ENCODE measurements at places on chromosomes 12 and 14. TPM values are rescaled to one million over a fixed set of nuclear protein-coding genes. Genes with fewer than 3 reads are reported as not detected.
A peak's percentile ranks its signal among the peaks of the same experiment; 100 is the strongest.

KDM5A gene
- 49.5 TPM for total RNA-seq

TMEM30B gene
- total RNA-seq, result 0.80 TPM

DNA sequence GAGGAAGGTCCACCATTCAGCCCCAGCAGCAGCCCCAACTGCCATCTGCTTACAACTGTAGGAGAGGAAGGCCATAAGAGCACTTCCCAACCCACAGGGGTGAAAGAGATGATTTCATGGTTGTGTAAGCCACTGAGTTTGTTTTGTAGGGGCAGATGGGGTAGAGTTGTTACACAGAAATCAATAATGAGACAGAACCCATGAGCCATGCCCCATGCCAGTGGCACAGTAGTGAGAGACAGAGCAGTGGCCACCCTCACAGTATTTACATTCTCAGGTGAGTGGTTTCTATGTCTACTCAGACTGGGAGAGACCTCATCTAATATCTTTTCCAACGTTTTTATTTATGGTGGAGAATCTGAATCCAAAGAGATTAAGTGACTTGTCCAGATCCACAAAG lies 68.6 kb downstream of the NUAK1 start:
- DNase-seq, result no peak

GRCh38 chr12:106255952-106256351 lies 8.1 kb upstream of the CKAP4 start:
- no peak for DNase-seq

DNA sequence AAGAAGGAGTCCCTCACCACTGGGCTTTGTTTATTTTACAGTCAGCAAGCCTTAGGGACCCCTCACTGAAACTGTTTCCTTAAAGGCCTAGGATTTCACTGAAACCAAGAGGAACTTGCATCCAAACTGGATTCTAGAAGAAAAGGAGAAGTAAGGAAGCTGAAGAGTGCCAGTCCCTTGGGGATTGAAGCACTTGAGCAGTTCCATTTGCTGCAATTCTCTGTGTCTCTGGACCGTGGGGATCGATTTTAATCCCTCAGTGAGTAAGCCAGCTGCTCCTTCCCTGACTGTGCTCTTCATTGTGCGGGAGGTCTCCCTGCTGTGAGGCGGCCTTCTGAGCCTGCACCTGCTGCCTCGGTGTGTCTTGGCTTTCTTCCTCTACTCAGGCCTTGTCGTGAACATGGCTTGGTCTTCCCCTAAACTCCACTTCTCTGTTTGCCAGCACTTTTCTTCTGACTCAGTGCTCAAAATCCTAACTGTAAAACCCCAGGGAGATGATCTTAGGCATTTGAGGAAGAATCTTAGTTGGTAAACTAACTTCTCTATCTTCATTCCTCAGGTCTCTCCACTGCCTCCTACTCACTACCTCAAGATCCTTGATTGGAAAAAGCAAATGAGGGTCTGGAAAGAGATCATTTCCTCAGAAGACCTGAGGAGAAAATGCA lies 132.6 kb downstream of the SLC38A6 start:
- no peak for DNase-seq

PIWIL1 gene
- not detected for total RNA-seq

GRCh38 chr12:26668847-26669246 lies 164.1 kb downstream of the ITPR2 start:
- DNase-seq, result no peak

GRCh38 chr14:32434880-32435279 lies 105.8 kb downstream of the AKAP6 start:
- DNase-seq, result no peak

GRCh38 chr12:7892186-7892980 lies 19.7 kb upstream of the SLC2A14 start:
- DNase-seq, result no peak

ALX1 gene
- total RNA-seq, result not detected

- DNase-seq, result no peak
Measured at GRCh38 chr12:121441555-121441954, 41.6 kb downstream of the RNF34 start.

- no peak for DNase-seq
Measured at GRCh38 chr12:59185295-59185694, 265.0 kb upstream of the LRIG3 start.

TMEM119 gene
- 2.6 TPM for total RNA-seq

- no peak for DNase-seq
Measured at GRCh38 chr12:40969796-40970195, 218.3 kb upstream of the PDZRN4 start.

GRCh38 chr14:75299059-75299458 lies 20.4 kb downstream of the FOS start:
- DNase-seq, result peak; percentile 61

RBM25 gene
- total RNA-seq, result 44.5 TPM

TGM1 gene
- total RNA-seq, result not detected

ALG10B gene
- total RNA-seq, result 5.1 TPM

SINHCAF gene
- total RNA-seq, result 3.9 TPM

- DNase-seq, result no peak
Measured at GRCh38 chr14:53884601-53885000, 72.0 kb downstream of the BMP4 start.

DNA sequence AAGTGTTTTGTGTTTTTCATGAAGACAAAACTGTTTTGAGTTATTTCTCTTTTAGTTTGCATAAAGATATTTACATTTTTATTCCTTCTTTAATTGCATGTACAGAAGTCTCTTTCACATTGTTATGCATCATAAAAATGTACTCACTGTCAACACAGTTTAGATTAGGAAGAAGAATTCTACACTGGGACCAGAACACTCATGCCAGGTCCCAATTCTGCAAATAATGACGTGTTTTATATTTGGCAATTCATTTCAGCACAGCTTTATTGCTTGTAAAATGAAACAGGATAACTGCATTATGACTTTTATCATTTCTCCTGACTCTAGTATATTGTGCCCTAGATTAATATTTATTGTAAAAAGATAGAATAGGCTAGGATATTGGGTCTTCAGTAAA lies 369.2 kb downstream of the NAV3 start:
- no peak for DNase-seq

DTX1 gene
- 0.49 TPM for total RNA-seq

- no peak for DNase-seq
Measured at GRCh38 chr14:30957813-30958370, 67.6 kb upstream of the AP4S1 start.

SYCP3 gene
- not detected for total RNA-seq

DNA sequence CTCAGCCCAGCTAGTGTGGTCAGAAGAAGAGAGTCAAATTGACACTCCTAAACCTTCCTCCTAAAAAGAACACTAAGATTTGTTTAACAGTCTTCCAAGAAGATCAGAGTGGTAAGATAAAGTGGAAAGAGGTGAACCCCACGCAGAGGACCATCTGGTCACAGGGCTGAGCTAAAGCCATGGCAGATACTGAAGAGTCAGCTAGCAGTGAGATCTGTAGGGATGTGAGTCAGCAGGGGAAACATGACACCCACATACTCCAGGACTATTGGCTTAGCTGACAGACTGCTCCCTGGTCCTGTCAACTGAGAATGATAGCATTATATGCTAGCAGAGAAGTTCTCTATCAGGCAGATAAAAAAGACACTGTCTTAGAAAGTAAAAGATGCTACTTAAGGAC lies 269.4 kb upstream of the ALG10 start:
- DNase-seq, result no peak

DNA sequence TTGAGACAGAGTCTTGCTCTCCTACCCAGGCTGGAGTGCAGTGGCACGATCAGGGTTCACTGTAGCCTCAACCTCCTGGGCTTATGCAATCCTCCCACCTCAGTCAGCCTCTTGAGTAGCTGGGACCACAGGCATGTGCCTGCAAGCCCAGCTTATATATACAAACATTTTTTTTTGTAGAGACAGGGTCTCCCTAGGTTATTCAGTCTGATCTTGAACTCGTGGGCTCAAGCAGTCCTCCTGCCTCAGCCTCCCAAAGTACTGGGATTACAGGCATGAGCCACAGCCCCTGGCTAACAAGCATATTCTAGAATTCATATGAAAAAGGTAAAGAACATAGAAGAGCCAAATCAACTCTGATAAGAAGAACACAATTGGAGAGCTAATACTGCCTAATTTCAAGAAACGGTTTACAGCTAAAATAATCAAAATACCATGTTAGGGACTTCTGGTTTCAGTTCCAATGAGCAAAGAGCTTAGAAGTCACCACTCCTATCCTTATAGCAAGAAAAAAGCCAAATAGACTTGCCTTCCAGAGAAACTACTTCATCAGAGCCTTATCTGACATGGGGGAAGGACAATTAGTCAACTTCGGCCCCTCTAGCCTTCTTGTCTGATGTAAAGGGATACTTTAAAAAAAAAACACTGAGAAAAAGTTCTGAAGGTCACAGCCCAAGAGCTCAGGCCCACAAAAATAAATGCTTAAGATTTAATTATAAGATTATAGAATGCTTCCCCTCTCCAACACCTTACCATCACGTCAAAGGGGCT lies 37.6 kb downstream of the TMEM116 start:
- DNase-seq, result no peak

- no peak for DNase-seq
Measured at GRCh38 chr14:68550338-68550715, 242.5 kb downstream of the ZFP36L1 start.

KCNH3 gene
- 0.32 TPM for total RNA-seq
